AG04449 (cell line): ENCODE measurements at places on chromosomes 12 and 14.
A peak's percentile ranks its signal among the peaks of the same experiment; 100 is the strongest.

DNA sequence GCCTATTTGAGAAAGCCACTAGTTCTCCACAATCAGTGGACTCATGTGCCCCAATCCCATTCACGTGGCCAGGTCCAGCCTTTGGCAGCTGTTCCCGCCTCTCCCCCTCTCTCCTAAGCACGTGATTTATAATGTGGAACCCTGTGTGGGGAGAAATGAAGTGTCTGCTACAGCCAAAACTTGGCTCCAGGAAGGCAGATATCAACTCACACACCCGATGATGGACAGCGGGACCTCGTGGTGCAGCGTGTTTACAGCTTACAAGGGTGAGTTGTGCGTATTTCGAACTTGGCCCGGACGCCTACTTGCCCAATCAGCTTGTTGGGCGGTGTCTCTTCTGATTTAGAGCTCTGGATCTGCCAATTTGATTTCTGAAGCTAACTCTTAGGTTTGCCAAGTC is 38.1 kb upstream of the FAM181A start:
- no peak for DNase-seq

DNA sequence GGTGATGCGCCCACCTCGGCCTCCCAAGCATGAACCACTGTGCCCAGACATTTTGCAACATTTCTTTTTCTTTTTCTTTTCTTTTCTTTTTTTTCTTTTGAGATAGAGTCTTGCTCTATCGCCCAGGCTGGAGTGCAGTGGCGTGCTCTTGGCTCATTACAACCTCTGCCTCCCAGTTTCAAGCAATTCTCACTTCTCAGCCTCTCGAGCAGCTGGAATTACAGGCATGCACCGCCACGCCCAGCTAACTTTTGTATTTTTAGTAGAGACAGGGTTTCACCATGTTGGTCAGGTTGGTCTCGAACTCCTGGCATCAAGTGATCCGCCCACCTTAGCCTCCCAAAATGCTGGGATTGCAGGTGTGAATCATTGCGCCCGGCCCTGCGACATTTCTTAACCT is 7.6 kb upstream of the CDC42BPB start:
- no peak for DNase-seq

GRCh38 chr12:107864235-107864634 is 89.7 kb downstream of the ASCL4 start:
- no peak for DNase-seq

GRCh38 chr12:10025236-10025635 is 5.2 kb upstream of the CLEC9A start:
- no peak for DNase-seq

DNA sequence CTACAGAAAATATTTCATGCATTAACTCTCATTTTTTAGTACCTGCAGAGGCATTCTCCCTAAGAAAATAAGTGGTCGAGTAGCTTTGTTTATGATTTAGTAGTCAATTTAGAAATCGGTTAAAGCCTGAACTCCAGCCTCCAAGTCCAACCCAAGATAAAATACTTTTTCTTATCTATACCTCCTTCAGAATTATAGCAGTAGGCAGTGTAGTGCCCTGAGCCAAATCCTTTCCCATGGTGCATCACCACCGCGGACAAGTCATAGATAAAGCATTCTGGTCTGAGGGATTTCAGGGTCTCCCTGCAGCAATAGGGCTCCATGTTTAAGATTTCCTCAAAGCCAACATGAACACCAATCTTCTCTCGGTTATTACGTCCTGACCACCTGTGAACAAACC is 30.5 kb downstream of the USP44 start:
- DNase-seq: no peak

DNA sequence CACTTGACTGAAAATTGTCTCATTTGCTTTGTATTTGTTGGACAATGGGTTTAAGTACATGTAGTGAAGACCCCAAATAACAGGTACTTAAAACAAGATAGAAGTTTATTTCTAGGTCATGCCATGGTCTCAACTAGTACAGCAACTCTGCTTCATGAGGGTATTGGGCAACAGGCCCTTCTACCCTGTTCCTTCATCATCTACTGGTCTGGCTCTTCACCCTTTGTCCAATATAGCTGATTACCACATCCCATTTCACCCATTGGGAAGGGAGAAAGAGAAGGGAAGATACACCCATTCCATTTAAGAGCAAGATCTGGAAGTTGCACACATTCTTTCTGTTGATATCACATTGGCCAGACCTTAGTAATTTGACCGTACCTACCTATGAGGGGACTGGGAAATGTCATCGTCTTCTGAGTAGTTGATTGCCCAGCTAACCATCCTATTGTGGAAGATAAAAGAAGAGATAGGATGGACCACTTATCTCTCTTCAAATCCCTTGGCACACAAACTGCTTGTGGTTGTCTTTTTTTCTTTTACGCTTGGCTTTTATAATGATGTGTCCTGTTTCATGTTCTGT is 104.6 kb downstream of the DIP2B start:
- DNase-seq: no peak

- DNase-seq: no peak
These were observed 22.5 kb downstream of the SLC38A6 start for GRCh38 chr14:61003571-61003970.

DNA sequence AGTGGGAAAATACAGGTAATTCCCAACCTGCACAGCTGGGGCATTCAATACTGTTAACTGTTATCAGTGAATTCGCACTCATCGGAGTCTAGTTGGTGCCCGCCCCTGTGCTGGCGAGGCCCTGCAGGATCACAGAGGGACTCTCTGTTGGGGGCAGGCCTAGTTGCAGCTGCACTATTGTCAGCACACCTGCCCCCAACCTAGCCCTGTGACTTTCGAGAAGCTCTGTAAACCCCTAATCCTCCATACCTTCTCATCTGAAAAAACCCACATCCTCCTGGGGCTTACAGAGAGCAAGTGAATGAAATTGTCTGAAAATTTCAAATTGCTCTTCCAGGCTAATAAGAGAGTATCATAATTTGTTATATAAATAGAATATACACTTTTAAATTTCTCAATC is 132.2 kb upstream of the NUDT4 start:
- DNase-seq: no peak

- DNase-seq: no peak
These were observed 217.6 kb upstream of the MYL2 start for GRCh38 chr12:111138016-111138415.

DNA sequence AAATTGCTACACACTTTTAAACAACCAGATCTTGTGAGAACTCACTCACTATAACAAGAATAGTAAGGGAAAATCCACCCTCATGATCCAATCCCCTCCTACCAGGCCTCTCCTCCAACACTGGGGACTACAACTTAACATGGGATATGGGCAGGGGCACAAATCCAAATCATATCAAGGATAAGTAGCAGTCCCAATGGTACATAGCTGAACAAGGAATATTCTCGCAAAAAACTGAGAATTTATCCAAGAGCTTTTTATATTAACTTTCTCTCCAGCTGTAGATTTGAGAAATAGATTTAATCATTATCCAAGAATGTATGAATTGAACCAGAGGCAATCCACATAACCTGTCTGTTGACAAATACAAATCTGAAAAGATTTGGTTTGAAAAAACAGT is 185.2 kb downstream of the TMTC3 start:
- no peak for DNase-seq

- DNase-seq: no peak
These were observed 35.2 kb upstream of the CPSF6 start for GRCh38 chr12:69204191-69204590.

GRCh38 chr12:480831-481816 is 21.4 kb downstream of the B4GALNT3 start:
- no peak for DNase-seq

DNA sequence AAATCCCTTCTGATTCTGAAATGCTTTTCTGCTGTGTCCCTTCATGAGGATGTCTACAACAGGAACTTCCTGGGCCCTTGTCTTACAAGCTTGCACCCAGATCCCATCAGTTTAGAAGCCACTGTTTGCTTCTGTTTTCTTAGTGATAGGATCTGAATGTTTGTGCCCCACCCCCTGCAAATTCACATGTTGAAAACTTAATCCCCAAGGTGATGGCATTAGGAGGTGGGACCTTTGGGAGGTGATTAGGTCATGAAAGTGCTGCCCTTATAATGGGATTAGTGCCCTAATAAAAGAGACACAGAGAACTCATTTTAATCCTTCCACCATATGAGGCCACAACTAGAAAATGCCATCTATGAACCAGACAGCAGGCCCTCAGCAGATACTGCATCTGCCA is 36.0 kb upstream of the GNPNAT1 start:
- no peak for DNase-seq

GRCh38 chr12:122227341-122227740 is 1.5 kb upstream of the DIABLO start:
- no peak for DNase-seq

GRCh38 chr12:80321653-80322052 is 122.4 kb upstream of the PTPRQ start:
- DNase-seq: peak; percentile 1

DNA sequence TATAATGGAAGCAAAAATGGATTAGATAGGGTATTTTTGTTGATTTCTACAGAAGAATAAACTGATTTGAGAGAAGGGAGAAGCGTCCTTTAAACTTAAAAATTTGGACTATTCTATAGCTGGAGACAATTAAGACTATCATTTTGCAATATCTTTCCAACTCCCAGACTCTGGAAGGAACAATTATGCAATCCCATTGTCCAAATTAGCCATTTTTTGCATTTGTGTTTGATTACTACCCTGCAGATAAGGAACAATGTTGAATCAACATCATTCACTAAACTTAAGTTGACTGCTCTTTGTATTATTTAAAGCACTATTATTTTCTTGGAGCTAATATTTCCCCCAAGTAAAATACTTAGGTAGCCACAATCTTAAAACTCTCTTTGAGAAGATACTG is 34.8 kb upstream of the SELPLG start:
- no peak for DNase-seq

DNA sequence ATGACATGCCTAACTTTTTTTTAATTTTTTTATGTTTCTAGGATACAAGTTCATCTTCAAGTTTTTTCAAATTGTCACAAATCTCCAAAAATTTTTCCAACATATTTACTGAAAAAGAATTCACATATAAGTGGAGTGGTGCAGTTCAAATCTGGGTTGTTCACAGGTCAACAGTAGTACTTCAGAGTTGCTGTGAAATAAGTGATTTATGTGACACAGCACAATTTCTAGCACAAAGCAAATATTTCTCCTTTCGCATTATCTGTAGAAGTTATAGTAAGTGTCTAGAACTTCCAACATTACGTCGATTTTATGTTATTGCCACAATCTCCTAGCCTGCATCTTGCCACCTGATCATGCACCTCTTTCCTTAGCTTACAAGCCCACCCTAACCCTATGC is 9.7 kb upstream of the KRT2 start:
- no peak for DNase-seq

- DNase-seq: no peak
These were observed 60.8 kb downstream of the SAMD4A start for GRCh38 chr14:54627540-54628363.

DNA sequence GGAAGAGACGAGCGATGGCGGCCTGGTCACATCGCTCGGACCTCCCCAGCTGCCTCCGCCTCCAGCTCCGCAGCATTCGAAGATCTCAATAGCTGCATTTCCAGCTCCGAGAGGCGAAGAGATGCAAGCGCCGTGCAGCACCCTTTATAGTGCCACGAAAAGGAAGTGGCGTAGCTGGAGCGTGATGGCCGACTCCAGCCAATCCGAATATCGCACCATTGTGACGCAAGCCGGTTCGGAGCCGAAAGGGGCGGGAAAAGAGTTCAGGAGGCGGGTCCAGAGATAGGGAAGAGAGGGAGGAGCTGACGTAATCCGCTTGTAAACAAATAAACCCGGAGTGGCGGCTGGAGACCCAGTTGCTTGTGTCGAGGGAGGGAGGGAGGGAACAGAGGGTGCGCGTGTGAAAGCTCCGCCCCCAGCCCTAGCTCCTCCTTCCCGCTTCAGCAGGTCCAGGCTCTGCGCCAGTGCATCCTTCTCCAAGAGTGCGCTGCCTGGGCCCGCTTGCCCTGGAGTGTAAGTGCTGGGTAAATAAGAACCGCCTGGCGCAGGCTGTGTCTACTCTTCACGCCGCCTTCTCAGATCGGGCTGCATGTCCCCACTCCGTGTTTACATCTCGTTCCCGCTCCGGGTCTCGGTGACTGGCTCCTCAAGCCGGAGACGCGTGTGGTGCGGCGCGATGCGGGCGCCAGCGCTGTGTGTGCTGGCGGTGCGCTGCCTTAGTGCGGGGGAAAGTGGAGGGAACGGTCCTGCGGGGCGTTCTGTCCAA is at the start of gene BTG1:
Gene BTG1, minus strand, starts transcription at position 116 of the 766 bp plus-strand sequence. CDS start 311 bp downstream, outside the sequence.
- DNase-seq: peak; percentile 99

DNA sequence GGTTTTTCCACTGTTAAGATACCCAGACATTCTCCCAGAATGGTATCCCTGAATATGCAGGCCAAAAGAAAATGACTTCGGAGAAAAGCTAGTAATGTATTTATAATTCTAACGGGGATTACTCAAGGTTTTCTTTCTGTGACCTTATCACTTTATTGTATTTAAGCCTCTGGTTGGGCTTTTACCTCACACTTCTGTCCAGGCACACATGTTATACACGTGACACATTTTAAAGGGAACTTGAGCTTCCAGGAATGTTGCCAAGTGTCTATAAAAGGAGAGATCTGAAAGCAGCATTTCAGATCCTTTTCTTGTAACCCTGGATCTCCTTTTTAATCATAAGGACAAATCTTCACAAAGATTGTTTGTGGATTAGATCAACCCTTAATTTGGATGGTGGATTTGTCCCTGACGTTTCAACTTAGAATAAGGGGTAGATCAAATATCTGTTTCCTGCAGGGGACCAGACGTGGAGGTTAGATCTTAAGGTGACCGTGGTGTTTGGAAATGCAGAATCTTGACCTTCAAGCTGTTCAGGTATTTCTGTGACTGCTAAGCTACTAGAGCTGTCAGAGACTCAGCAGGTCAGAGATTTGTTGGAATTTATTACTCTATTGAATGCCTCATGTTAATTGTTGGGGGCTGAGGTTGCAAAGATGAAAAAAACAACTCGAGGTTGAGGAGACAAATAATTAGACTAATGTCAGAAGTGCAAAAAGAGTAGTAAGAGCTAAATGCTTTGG is 1.5 kb downstream of the CIPC start:
- DNase-seq: peak; percentile 41
